ENCODE measurements at places on chromosomes 1 and 21. TPM values are rescaled to one million over a fixed set of nuclear protein-coding genes. Genes with fewer than 3 reads are reported as not detected.

LCE1E gene
- total RNA-seq, result not detected

PLA2G2C gene
- total RNA-seq, result not detected

RNU1-4 gene
- 5,836 TPM for total RNA-seq

OR2W3 gene
- not detected for total RNA-seq

CYP4A22 gene
- not detected for total RNA-seq

OR2T11 gene
- total RNA-seq, result not detected
